ENCODE measurements at places on chromosomes 4 and X.

DNA sequence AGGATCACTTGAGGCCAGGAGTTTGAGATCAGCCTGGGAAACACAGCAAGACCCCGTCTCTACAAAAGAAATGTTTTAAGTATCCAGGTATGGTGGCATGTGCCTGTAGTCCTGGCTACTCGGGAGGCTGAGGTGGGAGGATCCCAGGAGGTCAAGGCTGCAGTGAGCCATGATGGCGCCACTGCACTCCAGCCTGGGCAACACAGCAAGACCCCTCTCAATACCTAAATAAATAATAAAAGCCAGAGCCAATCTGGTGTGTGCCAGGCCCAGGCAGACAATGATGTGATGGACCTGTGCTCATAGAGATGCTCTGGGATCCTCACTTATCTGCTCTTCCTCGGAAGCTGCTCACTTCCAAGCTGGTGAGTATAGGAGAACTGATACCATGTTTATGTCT is 18.2 kb upstream of the SASH3 start:
- no peak for DNase-seq

DNA sequence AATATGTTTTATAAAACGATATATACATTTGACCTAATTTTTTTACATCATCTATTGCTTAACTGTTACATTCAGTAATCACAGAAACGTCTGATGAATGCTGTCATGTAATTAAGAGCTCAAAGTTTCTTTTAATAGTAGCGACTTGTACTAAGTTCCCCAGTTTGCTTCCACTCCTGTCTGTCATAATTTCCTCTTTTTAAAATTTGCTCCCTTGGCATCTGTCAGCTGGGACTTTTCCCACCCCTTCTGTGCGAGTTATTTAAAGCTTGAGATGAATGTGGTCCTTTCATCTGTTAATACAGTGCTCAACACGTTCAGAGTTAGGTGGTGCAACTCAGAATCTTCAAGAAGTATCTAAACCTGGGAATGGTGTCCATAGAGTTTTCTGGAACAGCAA is 1.2 kb downstream of the RAP1GDS1 start:
- DNase-seq, result no peak

GRCh38 chr4:152033621-152034020 is 272.8 kb upstream of the GATB start:
- DNase-seq, result no peak

DNA sequence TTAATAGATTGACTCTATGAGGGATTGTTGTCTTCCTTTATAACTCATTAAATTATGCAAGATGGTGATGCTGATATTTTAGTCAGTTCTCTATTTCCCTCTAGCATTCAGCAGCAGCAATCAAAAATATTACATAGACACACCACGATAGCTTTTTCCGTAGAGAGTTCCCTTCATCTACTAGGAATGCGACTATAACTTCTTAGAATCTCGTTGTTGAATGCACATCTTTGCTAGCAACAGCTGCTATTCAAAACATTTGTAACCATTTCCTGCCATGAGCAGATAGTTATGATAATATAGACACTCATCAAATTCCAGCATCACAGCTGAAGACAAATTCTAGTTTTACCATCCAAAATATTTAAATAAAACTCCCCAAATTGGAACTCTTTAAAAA is 147.4 kb upstream of the FGF13 start:
- no peak for DNase-seq

DNA sequence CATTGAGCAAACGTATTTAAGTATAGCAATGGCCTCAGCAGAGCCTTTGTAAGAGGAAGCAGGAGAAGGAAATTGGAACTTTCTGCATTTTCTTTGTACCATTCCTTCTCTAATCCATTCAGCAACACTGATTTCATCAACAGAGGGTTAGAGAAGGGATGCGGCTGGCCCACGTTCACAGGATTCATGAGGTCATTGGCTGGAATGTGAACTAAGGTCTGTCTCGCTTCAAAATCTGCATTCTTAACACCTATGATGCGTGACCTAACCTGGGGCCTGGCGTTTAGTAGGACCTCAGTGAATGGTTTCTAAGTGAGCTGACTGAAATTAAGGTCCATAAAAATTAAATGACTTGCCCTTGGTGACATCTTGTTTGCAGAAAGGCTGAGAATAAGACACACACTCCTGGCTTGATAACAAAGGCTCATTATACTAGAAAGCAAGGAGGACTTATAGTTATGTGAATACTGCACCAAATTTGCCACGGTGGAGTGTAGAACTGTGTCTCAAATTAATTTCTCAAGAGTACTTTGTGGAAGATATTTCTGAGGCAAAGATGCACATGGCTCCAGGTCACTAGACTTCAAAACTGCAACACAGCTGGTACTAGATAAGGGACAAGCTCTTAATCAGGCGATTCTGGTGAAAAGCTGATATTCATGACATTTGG is 25.4 kb downstream of the FGFBP1 start:
- DNase-seq, result no peak

DNA sequence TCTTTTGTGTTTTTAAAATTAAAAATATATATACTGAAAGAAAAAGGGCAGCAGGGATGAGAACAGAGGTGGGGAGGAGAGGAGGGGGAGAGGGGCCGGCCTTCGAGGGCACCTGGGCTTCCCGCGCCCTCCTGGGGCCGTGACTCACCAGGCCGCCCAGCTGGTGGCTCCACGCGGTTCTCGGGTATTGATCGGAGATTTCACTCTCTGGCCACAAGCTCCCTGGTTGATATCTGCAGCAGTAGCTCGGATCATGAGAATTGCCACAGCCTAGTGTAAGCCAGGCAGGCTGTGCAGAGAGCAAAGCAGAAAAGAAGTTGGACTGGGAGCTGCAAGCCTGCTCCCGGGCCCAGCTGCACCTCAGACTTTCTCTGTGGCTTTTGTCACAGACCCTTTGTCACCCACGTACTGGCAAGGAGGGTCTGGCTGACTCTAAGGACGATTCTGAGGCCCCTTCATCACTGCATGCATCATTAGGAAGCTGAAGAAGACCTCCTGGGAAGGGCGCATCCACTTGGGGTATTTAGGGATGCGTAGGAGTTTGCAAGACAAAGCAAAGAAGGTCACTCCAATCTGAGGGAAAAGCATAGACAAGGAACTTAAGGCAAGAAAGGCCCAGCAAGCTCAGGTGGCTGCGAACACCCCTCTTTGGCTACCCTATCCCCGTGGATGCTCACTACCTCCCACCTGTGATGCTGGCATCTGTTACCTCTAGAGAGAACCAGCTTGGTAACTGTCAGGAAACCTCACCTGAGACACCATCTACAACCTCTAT is 71.7 kb downstream of the CPZ start:
- DNase-seq, result no peak

DNA sequence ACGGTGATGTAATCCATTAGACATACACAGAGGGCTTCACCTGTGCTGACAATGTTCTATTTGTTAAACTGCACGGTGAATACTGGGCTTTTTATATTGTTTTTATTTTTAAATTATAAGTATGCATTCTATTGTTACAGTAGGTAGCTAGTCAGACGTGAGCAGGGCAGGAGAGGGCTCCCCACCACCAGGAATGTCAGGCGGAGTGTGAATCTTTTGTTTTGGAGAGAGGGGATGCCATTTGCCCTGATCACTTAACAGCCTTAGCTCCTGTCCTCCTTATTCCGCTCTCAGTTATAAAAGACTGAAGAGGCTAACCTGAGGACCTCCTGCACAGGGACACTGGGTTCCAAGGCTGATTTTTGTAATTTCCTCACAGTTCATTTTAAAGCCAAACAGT is 151.6 kb upstream of the TAPT1 start:
- DNase-seq, result no peak

DNA sequence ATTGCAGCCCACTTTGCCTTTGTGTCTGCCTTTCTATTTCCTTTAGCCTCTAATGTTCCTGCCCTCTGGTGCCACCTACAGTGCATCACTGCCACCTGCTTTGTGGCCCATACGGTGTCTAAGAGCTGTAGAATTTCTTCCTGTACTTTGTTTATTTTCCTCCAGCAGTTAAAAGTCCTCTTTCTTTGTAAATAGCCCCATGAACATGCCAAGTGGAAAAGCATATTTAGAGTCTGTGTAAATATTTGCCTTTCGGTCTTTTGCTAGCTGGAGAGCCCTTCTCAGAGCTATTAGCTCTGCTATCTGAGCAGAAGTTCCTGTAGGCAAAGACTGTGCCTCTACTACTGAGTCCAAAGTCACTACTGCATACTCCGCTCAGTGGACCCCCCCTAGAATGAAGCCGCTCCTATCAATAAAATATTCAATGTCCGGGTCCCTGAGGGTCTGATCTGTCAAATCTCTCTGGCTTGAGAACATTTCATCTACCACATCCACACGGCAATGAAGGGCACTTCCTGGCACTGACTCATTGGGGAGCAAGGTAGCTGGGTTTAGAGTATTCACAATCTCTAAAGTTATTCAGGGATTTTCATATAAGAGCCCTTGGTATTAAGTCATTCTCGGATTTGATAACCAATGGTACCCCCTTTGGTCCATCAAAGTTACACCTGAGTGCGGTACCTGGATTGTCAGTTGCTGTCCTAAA is 36.3 kb downstream of the SULT1E1 start:
- no peak for DNase-seq

DNA sequence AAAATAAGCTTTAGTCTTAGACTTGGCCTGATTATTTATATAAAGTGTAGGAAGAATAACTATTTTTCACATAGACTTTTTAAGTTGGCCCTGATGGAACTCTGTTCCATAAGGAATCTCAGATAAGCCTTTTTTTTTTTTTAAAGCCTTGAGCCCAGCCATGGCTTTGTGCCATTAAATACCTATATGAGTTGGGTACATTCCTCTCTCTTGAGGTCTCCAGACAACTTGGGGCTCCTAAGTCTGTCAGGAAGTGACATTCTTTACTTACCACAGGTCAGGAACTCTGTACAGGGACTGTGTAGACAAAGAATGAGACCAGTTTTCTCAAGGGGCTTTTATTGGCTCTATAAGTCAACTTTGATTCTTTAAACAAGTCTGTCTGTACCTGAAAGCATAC is 27.1 kb upstream of the IGFBP7 start:
- DNase-seq, result no peak

DNA sequence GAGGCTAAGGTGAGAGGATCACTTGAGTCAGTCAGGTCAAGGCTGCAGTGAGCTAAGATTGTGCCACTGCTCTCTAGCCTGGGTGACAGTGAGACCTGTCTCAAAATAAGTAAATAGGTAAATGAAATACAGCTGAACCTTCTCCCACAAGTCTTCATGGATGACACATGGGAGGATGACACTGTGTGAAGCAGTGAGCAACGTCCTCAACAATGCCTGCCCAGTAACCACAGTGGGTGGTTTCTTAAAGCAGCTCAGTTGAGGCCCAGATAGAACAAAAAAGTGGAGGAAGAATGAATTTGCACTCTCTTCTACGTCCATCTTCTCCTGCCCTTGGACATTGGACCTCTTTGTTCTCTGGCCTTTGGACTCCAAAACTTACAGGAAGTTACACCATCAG is 52.7 kb downstream of the MSX1 start:
- DNase-seq, result no peak

DNA sequence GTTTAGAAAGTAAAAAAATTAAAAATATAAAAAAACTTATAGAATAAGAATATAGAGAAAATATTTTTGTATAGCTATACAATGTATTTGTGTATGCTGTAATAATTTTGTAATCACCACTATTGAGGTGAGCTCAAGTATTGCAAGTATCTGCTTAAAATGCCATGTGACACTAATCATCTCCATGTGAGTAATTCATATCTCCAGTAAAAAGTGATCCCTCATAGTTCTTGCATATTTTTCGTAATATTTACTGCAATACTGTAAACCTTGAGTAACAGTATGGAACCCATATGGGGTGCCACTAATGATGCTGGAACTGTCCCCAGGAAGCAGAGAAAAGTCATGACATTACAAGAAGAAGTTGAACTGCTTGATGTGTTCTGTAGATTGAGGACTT is 43.2 kb upstream of the HUWE1 start:
- no peak for DNase-seq

GRCh38 chr4:156568484-156568883 is 403.1 kb downstream of the PDGFC start:
- DNase-seq, result no peak

DNA sequence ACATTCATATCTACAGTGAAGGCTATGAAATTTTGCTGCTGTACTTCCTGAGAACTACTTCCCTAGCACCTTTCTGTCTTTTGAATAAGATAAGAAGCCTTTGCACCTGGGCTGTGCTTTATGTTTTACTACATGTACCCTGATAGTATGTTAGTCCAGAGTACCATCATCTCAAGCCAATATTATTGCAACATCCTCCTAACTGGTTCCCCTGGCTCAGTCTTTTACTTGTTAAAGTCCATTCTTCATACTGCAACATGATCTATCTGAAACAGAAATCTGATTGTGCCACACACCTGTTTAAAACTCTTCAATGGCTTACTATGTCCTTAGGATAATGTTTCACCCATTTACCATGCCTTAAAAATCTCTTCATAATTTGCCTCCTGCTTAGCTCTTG is 102.3 kb downstream of the AGTR2 start:
- no peak for DNase-seq

GRCh38 chrX:137413190-137413589 is 152.7 kb upstream of the ZIC3 start:
- no peak for DNase-seq

GRCh38 chr4:74109870-74110605 is 11.0 kb upstream of the CXCL2 start:
- no peak for DNase-seq

- no peak for DNase-seq
Observed at GRCh38 chrX:74344280-74344622, 40.3 kb downstream of the ZCCHC13 start.

DNA sequence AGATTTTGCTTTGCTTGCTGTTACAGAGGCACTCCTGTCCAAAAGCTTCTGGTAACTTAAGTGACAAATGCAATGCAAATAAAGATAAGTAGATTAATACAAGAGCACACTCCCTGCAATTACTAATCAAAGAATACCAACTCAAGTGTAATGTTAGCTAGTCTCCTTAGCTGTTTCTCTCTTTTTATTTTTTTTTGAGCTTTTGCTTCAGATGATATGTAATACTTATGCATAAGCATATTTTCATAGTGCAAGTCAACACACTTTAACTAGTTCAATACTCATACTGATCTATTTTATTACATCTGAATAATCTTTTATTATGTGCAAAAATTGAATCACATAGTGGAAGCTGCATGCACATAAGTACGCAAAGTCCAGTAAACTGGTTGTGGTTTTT is 2.7 kb downstream of the SLC7A11 start:
- DNase-seq, result no peak

GRCh38 chr4:119781044-119781443 is 152.4 kb upstream of the PDE5A start:
- no peak for DNase-seq

DNA sequence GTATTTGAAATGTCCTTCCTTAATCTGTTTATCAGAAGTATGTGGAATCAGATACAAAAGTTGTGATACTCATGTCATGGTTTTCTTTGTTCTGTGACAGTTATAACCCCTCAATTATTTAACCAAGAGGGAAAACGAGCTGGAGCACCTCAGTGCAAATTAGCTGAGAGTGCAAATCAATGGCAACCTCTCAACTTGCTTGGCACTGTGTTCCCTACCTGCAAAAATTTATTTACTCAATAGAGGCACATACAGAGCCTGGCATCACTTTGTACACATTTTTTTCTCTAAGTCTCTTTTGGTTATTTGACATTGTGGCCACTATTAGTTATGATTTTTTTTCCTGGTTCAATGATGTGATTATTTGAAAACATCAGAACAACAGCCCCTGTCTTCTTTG is 186.2 kb downstream of the STIM2 start:
- no peak for DNase-seq

Measured in activated T-helper 9 cell treated with anti-CD3 and anti-CD28 coated beads, Interleukin-2, amount 50 U/mL, for 16 hours (primary cell).